ENCODE measurements at places on chromosomes 2 and 18. TPM values are rescaled to one million over a fixed set of nuclear protein-coding genes. Genes with fewer than 3 reads are reported as not detected.

DTYMK gene
- 6.9 TPM for total RNA-seq

DNA sequence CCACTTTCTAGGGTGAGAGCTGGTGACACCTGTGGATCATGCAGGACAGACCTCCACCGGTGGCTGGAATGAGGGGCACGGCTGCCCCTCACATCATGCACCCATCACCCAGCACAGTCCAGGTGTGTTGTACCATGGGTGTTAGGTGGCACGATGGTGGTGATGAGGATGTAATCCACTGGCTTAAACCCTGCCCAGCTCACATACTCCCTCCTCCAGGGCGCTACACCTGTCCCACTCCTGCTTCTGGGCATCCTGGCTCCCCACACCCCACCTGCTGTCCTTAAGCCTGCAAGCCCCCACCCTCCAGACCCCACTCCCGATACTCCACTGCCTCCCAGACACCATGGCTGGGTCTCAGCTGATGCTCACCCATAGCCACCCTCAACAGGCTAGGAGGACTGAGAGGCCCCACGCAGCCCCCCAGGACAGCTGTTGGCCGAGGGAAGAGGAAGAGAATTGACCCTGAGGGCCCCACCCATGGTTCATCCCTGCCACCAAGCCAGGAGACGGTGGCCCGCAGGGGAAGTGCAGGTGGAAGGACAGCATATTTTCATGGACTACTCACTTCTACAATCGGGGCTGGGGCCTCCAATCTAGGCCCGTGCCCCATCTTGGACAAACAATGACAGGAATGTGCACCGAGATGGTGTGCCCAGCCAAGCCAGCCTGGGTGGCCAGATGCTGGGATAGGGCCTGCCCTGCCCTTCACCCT, 34.3 kb downstream of the MAL start:
- H3K4me1 ChIP-seq, result no peaks in the 10 kb centered on the region
- no peaks in the 10 kb centered on the region for H3K27me3 ChIP-seq
- H3K27ac ChIP-seq, result no peak overlapping the region
- no peak overlapping the region for H3K4me3 ChIP-seq

DNA sequence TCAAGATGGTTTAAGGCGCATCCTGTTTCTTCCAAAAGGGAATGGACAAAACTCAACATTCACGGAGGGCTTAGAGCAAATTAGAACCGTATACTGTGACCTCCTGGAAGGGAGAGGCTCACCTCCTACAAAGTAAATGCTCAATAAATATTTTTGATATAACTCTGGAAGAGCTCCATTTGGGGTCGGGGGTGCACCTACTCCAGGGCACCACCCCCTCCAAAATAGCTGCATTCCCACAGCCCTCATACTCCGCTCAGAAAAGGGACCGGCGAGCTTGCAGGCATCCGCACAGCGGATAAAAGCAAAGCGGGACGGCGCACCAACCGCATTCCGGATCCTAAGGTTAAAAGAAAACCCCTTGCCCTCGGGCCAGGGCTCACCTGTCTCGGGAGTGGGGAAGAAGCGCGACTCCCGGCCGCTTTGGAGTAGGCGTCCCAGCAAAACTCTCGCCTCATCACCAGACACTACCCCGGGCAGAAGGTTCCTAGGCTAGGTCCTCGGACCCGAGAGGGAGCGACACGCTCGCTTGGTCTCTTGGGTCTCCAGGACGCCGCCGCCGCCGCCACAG, 378 bp downstream of the WDPCP start:
- H3K27ac ChIP-seq, result peak overlapping the region; percentile 76
- no peaks in the 10 kb centered on the region for H3K36me3 ChIP-seq
- no peak for DNase-seq
- peaks cover 42% of the 10 kb centered on the region for H3K4me1 ChIP-seq

GRCh38 chr2:69260666-69261065, 126.4 kb downstream of the GFPT1 start:
- H3K4me1 ChIP-seq, result no peaks in the 10 kb centered on the region
- H3K27ac ChIP-seq, result no peak overlapping the region
- H3K4me3 ChIP-seq, result no peak overlapping the region
- no peak for DNase-seq
- no peaks in the 10 kb centered on the region for H3K36me3 ChIP-seq

SERPINB11 gene
- total RNA-seq, result not detected

ASXL3 gene
- total RNA-seq, result 0.41 TPM

DNA sequence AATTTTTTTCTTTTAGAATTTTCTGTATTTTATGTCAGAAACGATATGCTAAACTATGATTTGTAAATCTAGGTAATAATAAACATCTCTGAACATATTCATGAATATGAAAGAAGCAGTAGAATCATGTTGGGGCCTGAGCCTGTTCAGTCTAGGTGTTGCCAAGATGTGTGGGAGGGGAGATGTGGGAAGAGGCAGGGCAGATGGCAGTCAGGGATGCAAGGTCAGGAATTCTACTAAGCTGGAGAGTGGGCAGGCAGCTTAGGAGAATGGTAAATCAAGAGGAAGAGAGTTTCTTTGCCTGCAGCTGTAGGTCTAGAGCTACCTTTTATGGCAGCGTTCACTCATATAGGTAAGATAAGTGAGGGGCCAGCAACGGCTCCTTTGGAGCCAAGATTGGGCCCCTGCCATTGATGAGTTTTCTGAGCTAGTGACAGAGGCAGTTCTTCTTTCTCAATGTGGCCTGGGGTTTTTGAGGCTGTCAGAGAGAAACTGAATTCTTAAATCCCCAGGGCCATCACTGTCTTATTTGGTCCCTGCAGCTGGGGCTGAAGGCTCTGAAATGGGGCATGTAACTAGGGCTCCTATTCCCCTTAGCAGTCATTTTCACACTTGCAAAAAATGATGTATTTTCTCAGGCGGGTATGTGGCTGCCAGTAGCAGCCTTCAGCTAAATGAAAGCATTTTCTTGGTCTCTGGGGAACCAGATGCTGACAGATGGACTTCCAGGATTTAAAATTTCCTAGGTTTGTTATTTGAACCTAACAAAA, 232.8 kb downstream of the PIK3C3 start:
- no peaks in the 10 kb centered on the region for H3K27me3 ChIP-seq
- no peak overlapping the region for H3K4me3 ChIP-seq

DNA sequence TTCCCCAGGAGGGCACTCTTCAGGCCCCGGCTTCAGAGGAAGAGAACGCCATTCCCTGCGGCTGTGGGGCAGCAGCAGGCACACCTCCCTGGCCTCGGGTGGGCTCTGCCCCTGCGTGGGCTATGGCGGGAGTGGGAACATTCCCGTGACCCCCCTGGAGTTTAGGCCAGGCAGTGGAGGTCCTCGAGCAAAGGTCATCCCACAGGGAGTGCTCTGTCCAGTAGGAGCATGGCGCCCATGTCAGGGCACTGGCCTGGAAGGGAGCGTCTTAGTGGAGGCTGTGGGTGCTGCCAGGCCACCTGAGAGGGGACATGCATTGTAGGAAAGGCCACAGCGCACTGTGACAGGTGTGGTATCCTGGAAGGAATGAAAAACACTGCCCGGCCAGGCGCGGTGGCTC, 9.2 kb upstream of the NFATC1 start:
- no peak overlapping the region for H3K4me3 ChIP-seq
- H3K27ac ChIP-seq, result no peak overlapping the region
- no peak for DNase-seq
- peaks cover 6% of the 10 kb centered on the region for H3K4me1 ChIP-seq

- H3K4me3 ChIP-seq, result no peak overlapping the region
- no peak overlapping the region for H3K27ac ChIP-seq
- no peaks in the 10 kb centered on the region for H3K27me3 ChIP-seq
- DNase-seq, result no peak
- H3K4me1 ChIP-seq, result no peaks in the 10 kb centered on the region
Observed at GRCh38 chr2:120267348-120267747, 14.7 kb downstream of the RALB start.

GRHL1 gene
- 0.53 TPM for total RNA-seq

VWA3B gene
- 0.22 TPM for total RNA-seq

DNA sequence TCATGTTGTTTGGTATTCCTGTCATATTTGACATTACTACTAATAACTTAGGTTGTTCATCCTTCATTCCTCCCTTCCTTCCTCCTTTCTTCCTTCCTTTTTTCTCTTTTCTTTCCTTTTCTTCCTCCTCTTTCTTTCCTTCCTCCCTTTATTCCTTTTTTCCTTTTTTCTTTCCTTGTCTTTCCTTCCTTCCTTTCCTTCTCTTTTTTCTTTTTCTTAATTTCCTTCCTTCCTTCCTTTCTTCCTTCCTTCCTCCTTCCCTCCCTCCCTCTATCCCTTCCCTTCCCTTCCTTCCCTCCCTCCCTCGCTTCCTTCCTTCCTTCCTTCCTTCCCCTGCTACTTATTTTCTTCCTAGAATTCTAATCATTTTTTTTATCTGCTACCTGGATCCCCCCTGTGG, 66.1 kb downstream of the CTNNA2 start:
- no peak overlapping the region for H3K27ac ChIP-seq
- no peaks in the 10 kb centered on the region for H3K4me1 ChIP-seq
- H3K4me3 ChIP-seq, result no peak overlapping the region

- DNase-seq, result no peak
- no peak overlapping the region for H3K27ac ChIP-seq
- no peaks in the 10 kb centered on the region for H3K27me3 ChIP-seq
- no peaks in the 10 kb centered on the region for H3K4me1 ChIP-seq
Observed at GRCh38 chr2:17672583-17673317, 80.9 kb downstream of the SMC6 start.

GRCh38 chr18:1993866-1994265, 577.4 kb downstream of the METTL4 start:
- H3K36me3 ChIP-seq, result no peaks in the 10 kb centered on the region
- H3K4me1 ChIP-seq, result no peaks in the 10 kb centered on the region
- H3K27ac ChIP-seq, result no peak overlapping the region

DNA sequence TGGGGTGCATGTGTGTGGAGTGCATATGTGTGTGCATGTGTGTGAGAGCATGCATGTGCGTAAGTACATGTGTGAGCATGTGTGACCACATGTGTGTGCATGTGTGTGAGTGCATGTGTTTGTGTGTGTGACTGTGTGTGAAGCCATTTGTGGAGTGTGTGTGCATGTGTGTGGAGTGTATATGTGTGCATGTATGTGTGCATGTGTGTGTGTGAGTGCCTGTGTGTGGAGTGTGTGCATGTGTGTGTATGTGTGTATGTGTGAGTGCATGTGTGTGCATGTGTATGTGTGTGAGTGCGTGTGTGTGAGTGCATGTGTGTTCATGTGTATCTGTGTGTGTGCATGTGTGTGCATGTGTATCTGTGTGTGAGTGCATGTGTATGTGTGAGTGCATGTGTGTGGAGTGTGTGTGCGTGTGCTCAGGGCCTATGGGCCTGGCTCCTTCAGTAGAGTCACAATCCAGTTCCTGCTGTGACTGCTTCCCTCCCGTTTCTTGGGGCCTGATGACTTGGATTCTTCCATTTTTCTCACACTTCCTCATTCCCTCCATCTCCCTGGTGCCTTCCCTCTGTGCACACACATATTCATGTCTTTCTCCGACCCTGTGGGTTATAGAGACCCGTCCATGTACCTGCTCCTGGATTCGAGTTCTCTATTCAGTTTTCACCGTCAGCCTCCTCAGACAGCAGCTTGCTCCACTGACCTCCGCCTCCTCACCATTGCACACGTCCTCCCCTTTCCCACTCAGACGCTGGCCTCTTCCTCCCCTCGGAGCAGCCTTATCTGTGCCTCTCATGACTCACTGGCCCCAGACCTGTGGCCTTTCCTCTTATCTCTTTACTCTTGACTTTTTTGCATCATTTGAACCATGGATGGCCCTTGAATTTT, 25.2 kb downstream of the TOGARAM2 start:
- H3K4me3 ChIP-seq, result no peak overlapping the region
- no peaks in the 10 kb centered on the region for H3K27me3 ChIP-seq
- H3K4me1 ChIP-seq, result peaks cover 12% of the 10 kb centered on the region
- no peak overlapping the region for H3K27ac ChIP-seq

ALLC gene
- total RNA-seq, result not detected

DNA sequence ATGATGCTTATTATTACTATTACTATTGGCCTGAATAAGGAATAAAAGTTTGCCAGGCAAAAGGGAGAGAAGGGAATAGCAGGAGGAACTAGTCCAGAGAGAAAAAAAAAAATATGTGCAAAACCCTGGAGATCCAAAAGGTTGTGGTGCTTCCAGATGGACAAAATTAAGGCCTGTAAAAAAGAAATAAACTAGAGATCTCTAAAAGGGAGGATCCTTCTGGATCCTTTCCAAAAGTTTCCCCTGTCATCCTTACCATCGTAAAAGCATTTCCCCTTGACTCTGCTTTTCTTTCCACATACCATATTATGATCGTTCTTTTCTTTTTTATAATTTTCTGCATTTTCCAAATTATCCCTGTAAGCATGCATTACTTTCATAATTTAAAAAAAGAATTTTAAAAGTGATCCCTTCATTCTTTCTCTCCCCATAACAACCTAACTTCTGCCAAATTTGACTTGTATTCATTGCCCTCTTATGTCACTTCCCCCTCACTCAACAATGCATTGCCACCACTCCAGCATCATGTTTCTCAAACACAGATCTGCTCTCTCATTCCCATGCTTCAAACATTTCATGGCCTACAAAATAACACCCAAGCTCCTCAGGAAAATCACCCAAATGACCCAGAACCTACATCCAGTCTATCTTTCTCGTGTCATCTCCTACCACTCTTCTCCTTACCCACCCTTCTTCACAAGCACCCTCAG, 40.3 kb downstream of the RBMS1 start:
- H3K4me1 ChIP-seq, result peaks cover 41% of the 10 kb centered on the region
- no peak for DNase-seq
- no peaks in the 10 kb centered on the region for H3K27me3 ChIP-seq
- no peak overlapping the region for H3K4me3 ChIP-seq
- H3K36me3 ChIP-seq, result no peaks in the 10 kb centered on the region

GRCh38 chr2:11571170-11571569, 37.3 kb downstream of the GREB1 start:
- peaks cover 12% of the 10 kb centered on the region for H3K4me1 ChIP-seq
- H3K36me3 ChIP-seq, result no peaks in the 10 kb centered on the region
- H3K27me3 ChIP-seq, result no peaks in the 10 kb centered on the region
- no peak overlapping the region for H3K4me3 ChIP-seq
- no peak for DNase-seq

DNA sequence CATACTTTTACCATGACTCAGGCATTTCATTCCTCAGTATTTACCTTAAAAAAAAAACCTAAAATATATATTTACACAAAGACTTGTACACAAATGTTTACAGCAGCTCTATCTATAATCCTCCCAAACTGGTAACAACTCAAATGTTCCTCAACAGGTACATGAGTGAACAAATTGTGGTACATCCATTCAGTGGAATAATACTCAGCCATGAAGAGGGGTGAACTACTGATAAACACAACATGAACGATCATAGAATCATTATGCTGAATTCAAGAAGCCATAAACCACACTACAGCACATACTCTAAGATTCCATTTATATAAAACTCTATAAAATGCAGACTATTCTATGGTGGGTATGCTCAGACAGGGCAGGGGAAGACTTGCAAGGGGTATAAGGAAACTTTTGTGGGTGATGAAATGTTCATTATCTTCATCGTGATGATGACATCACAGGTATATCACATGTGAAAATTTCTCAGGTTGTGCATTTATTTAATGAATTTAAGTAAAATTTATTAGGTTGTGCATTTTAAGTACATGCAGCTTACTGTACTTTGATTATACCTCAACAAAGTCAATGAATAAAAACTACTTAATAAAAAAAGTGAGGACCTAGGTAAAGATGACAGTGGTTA, 24.7 kb upstream of the DUSP2 start:
- H3K36me3 ChIP-seq, result no peaks in the 10 kb centered on the region
- H3K27me3 ChIP-seq, result no peaks in the 10 kb centered on the region
- peaks cover 7% of the 10 kb centered on the region for H3K4me1 ChIP-seq
- DNase-seq, result no peak

IL36G gene
- total RNA-seq, result not detected

- no peaks in the 10 kb centered on the region for H3K36me3 ChIP-seq
- no peaks in the 10 kb centered on the region for H3K4me1 ChIP-seq
- DNase-seq, result no peak
Observed at GRCh38 chr2:45199973-45200372, 190.7 kb upstream of the SIX2 start.

Measured in psoas muscle (tissue), 8 donors.